ENCODE measurements at places on chromosomes 13 and 19.
A peak's percentile ranks its signal among the peaks of the same experiment; 100 is the strongest.

GRCh38 chr13:114303700-114304327, 10.5 kb upstream of the CHAMP1 start:
- no peak for DNase-seq

GRCh38 chr13:50228527-50228926, 213.3 kb downstream of the KCNRG start:
- no peak for DNase-seq

DNA sequence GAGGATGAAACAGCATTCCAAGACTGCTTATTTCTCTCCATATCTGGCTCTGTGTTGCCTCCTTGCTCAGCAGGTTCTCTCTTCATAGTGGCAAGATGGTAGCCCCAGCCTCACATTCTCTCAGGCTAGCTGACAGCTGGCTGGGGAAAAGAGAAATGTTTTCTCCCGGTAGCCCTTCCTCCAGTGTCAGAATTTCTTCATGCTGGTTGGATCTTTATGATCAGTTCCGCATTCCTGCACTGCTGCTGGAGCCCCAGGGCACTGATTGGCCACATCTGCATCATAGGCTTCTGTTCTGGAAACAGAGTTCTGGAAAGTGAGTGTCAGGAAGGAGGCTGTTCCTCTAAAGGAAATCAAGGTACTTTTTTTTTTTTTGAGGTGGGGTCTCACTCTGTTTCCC, 24.6 kb downstream of the POP4 start:
- DNase-seq: no peak

DNA sequence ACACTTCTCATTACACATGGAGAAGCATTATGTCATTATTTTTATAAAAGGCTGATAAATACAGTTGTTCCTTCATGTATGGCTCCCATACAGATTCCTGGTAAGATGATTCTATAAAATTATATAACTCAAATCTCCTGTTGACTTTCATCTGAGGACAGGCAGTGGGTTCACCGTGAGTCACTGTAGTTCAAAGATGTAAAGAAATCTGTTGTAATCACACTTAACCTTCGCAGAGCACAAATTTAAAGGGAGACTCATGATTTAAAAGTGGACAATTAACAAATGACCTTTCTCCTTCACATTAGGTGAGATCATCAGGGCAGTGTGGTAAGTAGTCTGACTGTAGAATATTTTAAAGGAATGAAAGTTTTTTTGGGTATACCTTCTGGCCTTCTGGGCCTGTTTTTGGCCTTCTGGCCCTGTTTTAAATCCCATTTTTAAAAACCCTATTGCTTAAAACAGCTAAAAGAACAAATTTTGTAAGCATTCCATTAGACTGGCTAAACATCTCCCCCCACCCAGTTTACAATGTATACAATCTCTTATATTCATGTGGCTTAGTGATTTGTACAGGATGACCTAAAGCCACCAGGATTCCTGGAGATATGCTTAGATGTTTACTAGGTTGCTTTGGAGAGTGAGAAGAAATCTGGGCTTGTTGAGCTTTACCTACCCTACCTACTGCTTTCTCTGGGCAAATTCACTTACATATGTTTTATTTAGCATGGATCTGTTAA, 171.2 kb downstream of the ITGBL1 start:
- DNase-seq: no peak

- DNase-seq: no peak
These were observed 38.6 kb downstream of the KCNRG start for GRCh38 chr13:50053844-50054243.

GRCh38 chr19:4414800-4415321, 12.4 kb downstream of the CHAF1A start:
- DNase-seq: no peak

DNA sequence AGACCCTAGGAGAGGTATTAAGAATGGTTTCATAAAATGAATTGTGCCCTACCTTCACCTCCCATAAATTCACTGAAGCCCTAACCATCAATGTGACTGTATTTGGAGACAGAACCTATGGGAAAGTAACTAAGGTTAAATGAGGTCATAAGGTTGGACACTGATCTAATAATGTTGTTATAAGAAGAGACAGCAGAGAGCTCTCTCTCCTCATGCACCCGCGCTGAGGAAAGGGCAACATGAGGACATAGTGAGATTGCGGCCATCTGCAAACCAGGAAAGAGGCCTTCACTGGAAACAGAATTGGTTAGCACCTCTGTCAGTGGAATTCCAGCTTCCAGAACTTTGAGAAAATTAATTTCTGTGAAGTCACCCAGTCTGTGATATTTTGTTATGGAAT, 1396.1 kb upstream of the MIR17HG start:
- no peak for DNase-seq

DNA sequence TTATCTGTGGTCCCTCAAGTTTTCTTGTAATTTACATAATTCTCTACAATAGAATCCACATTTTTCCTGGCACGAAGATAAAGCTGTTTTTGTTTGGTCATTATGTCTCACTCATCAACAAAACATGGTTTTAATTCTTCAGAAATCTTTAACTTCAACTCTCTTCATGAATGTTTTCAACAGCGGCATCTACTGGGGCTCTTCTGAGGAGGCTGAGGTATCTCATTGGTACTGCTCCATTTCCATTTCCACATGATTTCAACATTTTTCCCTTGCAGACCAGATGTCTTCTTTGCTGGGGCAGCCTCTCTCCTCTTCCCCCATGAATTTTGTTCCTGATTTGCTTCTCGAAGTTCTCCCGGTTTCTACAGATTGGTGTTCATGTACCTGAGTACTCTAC, 5.8 kb upstream of the KBTBD7 start:
- no peak for DNase-seq

DNA sequence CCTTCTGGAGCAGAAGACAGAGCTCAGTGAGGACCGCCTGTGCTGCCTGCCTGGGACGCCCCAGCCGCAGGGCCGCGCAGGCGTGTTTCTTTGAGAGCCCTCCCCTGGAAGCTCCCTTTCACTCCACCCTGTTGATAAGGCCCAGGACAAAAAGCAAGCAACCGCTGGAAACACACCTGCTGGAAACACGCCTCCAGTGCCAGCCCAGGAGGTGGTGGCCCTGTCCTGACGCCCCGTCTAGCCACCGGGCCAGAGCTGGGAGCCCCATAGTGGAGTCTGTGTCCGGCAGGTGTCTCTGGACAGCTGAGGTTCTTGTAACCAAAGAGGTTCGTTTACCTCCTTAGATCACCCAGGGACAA, 173.8 kb downstream of the KATNAL1 start:
- DNase-seq: no peak

GRCh38 chr19:4795400-4795799, 3.9 kb downstream of the FEM1A start:
- DNase-seq: no peak

GRCh38 chr19:32105527-32106310, 239.7 kb upstream of the ZNF507 start:
- no peak for DNase-seq

DNA sequence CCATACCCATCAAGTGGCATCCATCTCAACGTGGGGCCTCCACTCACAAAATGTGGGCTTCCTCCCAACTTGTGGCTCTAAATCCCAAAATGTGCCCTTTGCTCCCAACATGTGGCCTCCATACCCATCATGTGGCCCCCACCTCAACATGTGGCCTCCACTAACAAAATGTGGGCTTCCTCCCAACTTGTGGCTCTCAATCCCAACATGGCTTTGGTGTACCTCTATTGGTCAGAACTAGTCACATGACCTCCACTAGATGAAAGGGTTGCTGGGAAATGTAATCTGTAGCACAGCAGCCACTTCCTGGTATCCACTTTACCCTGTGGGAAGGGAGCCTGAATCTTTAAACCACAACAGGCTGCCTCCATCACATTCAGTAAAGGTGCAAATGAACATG, 10.1 kb upstream of the ACER1 start:
- no peak for DNase-seq

- DNase-seq: no peak
These were observed 9.9 kb upstream of the MEX3D start for GRCh38 chr19:1577929-1578618.

- no peak for DNase-seq
These were observed 215.9 kb upstream of the SOX21 start for GRCh38 chr13:94928127-94928775.

GRCh38 chr19:18408053-18408476, 10.6 kb upstream of the LRRC25 start:
- DNase-seq: peak; percentile 62

Data from endothelial cell (in vitro differentiated cells).